GM12865 (cell line): ENCODE measurements at places on chromosomes 13 and 19.

DNA sequence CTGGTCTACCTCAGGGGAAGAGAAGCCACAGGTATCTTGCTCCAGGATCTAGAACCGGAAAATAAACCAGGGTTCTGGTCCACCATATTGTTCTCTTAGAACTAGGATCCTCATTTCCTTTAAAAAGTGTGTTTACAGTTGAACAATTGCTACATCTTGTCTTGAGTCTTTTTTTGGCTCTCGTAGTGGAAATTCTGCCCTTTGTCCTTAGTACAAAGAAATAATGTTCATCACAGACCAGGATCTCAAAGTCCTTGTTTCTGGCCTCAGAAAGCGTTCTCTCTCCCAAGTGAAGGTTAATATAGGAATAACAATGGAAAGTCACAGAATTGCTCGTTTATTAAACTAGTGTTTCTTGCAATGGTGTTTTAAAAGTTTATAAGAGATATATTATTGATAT is 20.8 kb downstream of the KLF2 start:
- DNase-seq = no peak

GRCh38 chr13:97542102-97542685 is 108.2 kb downstream of the RAP2A start:
- no peak for DNase-seq

GRCh38 chr13:23741879-23742510 is 147.2 kb downstream of the MIPEP start:
- DNase-seq = peak; percentile 33

- no peak for DNase-seq
Observed at GRCh38 chr13:40366119-40366518, 300.3 kb downstream of the FOXO1 start.

- DNase-seq = no peak
Observed at GRCh38 chr13:59086147-59086546, 1077.6 kb downstream of the DIAPH3 start.

GRCh38 chr13:35599384-35599783 is 122.9 kb upstream of the MAB21L1 start:
- no peak for DNase-seq

- no peak for DNase-seq
Observed at GRCh38 chr19:6667114-6667627, 2.8 kb downstream of the TNFSF14 start.
